ENCODE measurements at places on chromosomes 3 and 15.

DNA sequence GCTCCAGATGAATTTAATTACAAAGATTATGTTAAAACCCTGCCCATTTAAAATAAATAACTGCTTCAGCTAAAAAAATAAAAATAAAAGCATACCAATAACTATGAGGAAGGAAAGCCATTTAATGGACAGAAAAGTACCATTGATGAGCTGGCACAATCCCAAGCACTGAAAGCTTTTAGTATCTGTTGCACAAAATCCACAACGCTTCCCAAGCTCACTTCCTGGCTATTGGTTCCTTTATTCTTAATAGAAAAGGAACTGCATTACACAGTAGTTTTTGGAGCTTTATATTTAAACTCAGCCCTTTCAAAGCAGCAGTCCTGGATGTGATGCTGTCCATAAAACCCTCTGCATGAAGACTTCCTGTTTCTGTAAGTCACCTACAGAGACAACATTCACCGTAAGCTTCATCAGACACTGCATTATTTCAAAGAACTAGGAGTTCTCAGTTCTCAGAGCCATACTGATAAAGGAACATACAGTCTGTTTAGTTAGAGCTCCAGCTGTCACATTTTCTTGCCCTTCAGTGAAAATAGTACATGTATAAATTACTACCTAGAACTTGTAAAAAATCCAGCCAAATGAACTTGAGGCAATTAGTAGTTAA, 81.5 kb downstream of the CSNK1G1 start:
- no peak for DNase-seq

- no peak for DNase-seq
Measured at GRCh38 chr3:152402695-152403451, 134.1 kb downstream of the MBNL1 start.

GRCh38 chr3:190346541-190346940, 24.3 kb upstream of the CLDN1 start:
- DNase-seq, result no peak

DNA sequence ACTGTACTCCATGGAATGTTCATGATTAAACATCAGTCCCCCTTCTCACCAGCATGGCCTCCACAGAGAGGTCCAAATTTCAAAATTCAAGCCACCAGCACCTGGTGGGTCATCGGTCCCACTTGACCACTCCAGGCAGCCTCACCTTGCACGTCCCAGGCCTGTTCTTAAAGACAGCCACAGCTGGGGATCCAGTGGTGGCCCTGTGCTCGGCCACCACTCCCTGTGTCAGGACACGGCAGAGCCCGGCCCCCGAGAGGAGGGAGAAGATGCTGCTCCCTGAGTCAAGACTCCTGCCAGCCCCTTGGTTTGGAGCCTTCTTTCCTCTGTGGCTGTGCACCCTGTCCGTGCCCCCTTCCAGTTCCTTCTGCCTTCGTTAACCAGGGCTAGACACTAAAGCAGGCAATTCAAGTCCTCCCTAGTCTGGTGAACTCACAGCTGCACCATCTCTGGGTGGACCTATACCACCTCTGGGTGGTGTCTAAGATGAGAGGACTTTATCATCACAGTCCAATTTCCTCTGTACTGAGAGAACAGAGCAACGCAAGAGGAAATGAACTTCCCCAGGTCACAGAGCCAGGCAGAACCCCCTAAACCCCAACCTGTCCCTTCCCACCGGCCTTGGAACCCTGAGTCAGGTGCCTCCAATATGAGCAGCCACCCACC, 97.1 kb downstream of the MEGF11 start:
- no peak for DNase-seq

- no peak for DNase-seq
Measured at GRCh38 chr3:127396473-127396872, 108.6 kb upstream of the PRR20G start.

Data from cerebellum (tissue), 4 donors.